ENCODE measurements at places on chromosomes 2 and 18.

GRCh38 chr2:145994910-145995309 lies 1475.0 kb upstream of the ZEB2 start:
- no peak for DNase-seq

GRCh38 chr2:60376252-60376651 lies 177.2 kb downstream of the BCL11A start:
- no peak for DNase-seq

- no peak for DNase-seq
Observed at GRCh38 chr2:217186668-217187159, 326.9 kb upstream of the TNP1 start.

DNA sequence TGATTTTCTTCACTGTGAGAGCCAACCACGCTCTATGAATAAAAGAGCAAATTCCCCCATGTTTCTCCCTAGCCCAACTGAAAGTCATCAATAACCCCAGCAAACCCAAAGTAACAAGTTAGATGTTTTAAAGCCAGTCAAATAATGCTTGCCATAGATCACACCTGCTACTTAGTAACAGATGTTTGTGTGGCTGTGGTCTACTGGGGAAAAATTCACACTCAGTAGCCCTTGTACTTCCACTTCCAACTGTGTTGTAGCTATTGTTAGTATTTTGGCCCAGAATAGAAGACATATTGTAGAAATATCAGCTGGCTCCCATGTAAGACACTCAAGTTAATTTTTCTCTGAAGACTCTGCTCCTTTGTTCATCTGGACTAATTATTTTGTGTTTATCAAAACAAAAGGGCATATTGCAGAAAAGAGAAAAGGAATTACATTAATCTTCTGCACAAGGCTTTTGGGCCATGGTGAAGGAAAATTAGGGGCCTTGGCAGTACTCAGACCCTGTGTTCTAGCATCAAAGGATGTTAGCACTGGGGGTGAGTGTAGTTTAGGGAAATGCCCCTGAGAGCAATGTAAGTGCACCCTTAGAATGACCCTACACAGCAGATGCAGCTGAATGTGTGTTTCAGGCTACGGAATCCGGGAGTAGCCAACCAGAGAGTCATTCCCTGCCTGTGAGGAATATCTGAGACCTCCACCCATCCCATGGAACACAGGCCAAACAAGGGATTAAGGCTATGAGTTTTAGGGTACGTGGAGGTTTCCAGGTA lies 521.9 kb downstream of the EPHA4 start:
- DNase-seq: no peak

GRCh38 chr2:120712180-120712681 lies 23.4 kb upstream of the GLI2 start:
- peak; percentile 61 for DNase-seq

GRCh38 chr18:56716692-56717146 lies 65.6 kb downstream of the WDR7 start:
- no peak for DNase-seq

DNA sequence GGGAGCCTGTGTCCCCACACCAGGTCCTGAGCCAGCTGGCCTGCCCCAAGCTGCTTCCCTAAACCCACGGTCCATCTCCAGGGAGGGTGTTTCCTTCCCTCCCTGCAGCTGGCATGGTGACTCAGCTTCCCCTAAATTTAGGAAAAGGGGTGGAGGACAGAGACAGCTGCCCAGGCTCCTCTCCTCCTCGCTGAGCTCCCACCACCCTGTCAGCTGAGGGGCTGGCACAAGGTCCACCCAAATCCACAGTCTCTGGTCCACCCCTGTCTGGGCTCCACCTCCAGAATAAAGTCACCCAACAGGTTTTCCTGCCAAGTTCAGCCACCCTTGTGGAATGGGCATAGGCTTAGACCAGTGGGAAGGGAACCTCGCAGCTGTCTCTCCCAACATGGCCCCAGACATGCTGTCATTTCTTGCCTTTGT lies 156.5 kb downstream of the TNS1 start:
- DNase-seq: no peak

GRCh38 chr18:36729197-36729596 lies 99.6 kb downstream of the TPGS2 start:
- DNase-seq: no peak

DNA sequence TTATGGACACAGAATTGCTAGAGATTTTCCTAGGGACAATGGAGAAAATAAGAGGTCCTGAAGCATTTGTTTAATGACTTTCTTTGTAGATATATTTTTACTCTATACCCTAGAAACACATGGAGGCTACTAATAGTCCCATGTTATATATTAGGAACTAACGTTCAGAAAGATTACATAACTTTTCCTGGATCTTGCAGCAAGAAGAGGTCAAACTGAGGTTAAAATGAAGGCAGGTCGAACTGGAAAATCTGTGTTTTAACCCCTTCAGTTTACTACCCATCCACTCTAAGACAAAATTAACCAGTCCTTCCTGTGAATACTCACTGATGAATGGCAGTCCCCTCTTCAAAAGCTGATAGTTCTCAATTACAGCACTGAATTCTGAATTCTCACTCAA lies 1415.8 kb upstream of the CELF4 start:
- DNase-seq: no peak

GRCh38 chr18:45686891-45687611 lies 36.9 kb upstream of the SLC14A1 start:
- no peak for DNase-seq

DNA sequence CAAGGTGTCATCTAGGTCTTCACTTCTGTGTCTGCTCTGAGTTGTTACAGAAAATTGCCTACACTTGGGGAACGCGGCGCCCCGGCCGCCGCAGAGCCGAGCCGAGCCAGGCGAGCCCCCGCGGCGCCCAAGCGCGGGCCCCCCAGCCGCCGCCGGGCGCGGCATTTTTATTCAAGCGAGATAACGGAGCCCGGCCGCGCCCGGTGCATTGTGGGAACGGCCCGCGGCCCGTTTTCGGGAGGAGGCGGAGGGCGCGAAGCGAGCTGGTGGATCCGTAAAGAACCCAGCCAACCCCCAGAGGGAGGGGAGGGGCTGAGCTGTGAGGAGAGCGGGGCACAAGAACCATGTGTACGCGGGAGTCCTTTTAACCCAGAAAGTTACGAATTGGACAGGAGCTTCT lies 191.8 kb downstream of the FTCDNL1 start:
- no peak for DNase-seq

DNA sequence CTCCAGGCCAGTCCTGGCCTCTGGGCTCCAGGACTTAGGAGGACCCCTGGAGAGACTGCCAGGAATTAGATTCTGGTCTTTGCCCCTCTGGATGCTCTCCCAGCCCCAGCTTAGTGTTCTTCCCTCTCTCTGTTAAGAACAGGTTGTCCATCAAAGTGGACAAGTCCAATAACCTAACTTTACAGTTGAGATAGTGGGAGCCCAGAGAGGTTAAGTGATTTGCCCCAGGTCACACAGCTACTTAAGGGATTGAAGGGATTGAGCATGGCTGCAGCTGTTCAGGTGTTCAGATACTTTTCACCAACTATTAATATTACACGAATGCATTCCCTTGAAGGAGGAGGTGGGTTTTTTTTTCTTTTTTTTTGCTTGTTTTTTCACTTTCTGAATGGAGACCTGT lies 57.6 kb downstream of the EDAR start:
- no peak for DNase-seq

- DNase-seq: no peak
Observed at GRCh38 chr2:54522624-54523281, 66.6 kb downstream of the SPTBN1 start.

DNA sequence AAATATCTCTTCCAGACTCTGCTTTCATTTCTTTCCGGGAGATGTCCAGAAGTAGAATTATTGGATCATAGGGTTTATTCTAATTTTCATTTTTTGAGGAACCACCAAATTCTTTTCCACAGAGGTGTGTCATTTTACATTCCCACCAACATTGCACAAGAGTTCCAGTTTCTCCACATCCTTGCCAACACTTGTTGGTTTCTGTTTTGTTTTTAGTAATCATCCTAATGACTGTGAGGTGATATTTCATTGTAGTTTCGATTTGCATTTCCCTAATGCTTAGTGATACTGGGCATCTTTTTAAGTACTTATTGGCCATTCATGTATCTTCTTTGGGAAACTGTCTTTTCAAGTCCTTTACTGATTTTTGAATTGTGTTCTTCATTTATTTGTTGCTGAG lies 513.1 kb downstream of the PARD3B start:
- no peak for DNase-seq

- DNase-seq: no peak
Observed at GRCh38 chr18:7711495-7711894, 144.4 kb downstream of the PTPRM start.

DNA sequence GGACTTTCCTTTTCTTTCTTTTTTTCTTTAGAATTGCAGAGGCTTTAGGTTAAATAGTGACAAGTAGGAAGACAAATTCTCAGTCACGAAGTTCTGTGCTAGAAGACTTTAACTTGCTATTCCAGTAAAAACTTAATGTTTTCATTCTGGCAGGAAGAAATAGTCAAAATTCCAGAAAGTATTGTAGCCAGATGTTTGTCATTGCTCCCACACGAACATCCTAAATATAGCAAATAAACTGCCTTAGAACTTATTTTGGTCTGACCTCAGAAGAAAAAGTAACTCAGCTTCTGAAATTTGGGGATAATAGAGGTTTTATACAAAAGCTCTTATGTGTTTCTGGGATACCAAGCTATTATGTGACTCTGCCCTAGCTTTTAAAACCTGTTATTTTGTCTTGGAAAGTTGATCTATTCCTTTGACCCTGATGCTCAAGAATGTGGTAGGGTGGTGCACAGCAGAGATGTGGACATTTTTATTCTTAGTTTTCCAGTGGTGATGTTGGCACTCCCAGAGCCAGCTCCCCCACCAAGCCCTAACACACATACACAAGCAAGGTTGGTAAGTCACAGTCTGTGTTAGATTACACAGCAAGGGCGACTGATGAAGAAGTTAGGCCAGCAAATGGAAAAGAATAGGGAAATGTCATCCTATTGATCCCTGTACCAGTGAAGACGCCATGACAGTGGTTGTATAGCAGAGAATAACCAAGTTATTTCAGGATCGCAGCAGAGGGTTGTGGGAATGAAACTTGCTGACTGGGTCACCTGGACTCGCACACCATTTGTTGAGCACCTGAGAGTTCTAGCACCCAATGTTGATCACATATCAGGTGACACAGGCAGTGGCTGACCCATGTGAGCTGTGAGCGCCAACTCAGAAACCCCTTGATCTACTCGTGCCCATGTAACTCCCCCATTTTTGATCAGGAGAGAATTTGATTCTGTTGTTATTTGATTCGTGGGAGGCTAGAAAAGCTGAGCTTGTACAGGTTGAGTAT lies 23.7 kb downstream of the FARP2 start:
- peak; percentile 38 for DNase-seq

GRCh38 chr18:74291472-74291770 lies 342 bp downstream of the CYB5A start:
- no peak for DNase-seq

- DNase-seq: no peak
Observed at GRCh38 chr2:232321156-232321816, 57.3 kb upstream of the ALPP start.

Data from HFF-Myc (cell line).